ENCODE measurements at places on chromosomes 2 and 18.
A peak's percentile ranks its signal among the peaks of the same experiment; 100 is the strongest.

GRCh38 chr2:144467502-144468137 is 52.3 kb downstream of the ZEB2 start:
- DNase-seq: no peak

DNA sequence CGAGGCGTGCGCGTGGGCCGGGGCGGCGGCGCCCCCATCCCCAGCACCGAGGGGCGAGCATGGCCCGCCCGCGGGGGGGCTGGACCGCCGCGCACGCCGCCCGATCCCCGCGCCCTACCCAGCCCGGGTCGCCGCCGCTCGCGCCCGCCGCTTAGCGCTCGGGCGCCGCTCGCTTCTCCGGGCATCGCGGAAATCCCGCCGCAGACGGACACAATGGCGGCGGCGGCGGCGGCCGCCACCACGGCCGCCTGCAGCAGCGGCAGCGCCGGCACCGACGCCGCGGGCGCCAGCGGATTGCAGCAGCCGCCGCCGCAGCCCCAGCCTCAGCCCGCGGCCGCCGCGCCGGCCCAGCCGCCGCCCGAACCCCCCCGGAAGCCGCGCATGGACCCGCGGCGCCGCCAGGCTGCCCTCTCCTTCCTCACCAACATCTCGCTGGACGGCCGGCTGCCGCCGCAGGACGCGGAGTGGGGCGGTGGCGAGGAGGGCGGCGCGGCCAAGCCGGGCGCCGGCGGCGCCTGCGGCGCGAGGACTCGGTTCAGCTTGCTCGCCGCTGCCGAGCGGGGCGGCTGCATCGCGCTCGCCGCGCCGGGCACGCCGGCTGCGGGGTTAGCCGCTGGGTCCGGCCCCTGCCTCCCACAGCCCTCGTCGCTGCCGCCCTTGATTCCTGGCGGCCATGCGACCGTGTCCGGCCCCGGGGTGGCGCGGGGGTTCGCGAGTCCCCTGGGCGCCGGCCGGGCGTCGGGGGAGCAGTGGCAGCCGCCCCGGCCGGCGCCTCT is 453 bp downstream of the CABLES1 start:
- DNase-seq: no peak

DNA sequence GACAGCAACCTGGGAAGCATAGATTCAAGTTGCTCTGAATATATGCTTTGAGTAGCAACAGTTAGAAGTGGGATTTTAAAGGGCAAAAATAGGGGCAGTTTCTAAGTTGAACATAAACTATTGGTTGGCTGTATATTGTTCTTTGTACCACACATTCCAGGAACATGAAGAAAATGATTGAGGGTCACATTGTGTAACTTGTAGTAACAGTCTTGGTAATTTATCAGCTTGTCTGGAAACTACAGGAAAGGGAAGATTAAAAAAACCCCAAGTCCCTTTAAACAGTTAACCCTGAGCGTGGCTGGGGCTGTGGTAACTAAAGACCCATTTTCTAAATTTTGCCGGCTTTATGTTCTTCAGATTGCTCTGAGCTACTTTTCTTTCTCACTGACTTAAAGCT is 7.4 kb downstream of the PLEKHB2 start:
- DNase-seq: no peak

- DNase-seq: no peak
These were observed 7.4 kb upstream of the MOB1A start for GRCh38 chr2:74186038-74186437.

DNA sequence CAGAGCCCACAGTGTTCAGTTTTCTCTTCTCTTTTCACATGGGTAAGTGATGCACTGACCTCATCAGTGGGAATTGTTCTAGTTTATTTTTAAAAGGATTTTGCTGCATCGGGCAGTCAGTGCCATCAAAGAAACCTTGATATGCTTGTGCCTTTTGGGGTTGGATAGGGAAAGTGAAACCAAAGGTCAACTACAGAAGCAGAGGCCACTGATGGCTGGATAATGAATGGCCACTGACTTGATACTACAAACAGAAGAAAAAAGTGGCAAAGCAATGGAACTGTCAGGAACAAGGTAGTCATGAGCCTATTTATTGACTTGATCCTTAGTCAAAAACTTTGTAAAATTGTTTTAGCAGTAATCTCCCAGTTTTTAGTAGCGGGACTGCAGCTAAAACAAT is 636.3 kb upstream of the ZEB2 start:
- DNase-seq: no peak

GRCh38 chr2:176356251-176356650 is 87.0 kb downstream of the MTX2 start:
- DNase-seq: no peak

DNA sequence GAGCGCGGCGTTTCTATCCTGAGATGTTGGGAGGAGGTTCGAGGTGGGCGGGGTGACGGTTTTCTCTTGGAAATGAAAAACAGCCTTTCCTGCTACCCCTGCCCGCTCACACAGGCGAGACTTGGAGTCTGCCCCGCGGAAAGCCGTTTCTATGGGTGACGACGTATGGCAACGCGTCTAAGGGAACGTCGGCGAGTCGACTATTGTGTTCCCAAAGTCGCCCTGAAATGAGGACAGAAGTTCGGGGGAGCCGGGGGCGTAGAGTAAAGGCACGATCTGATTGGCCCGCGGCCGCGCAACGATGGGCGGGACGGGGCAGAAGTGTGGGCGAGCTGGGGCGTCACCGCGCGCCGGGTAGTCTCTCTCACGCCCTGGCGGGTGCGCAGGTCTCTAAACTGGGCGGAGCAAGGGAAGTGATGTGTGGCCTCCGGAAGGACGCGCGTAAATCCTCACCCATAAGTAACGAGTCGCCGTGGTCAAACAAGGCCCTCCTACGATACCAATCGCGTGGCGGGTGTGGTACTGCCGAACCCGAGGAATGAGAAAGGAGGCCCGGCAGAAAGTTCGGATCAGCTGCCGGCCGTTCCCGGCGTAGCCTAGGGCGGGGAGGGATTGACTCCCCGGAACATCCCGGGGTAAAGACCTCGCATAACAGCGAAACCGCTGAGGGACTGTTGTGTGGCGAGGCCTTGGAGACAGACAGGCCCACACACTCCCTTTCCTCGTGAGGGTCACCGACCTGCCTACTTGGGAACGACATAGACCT is 89.6 kb downstream of the FAM161A start:
- peak; percentile 98 for DNase-seq

DNA sequence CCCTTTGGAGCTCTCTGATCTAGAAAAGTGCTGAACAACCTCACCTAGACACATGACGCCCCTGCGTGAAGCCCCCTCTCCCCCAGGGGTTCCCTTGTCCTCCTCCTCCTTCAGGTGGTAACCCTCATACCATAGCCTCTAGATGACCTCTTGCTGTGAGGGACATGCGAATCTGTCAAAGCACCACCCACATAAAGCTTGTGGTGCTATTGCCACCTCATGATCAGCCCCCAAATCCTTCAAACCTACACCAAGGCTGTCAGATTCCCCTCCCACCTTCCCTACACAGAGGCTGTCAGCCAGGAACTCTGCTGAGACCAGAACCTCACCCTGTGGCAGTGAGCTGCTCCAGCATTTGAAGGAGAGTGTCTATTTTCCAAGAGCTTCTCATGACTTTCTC is 43.1 kb upstream of the TEX51 start:
- DNase-seq: no peak

DNA sequence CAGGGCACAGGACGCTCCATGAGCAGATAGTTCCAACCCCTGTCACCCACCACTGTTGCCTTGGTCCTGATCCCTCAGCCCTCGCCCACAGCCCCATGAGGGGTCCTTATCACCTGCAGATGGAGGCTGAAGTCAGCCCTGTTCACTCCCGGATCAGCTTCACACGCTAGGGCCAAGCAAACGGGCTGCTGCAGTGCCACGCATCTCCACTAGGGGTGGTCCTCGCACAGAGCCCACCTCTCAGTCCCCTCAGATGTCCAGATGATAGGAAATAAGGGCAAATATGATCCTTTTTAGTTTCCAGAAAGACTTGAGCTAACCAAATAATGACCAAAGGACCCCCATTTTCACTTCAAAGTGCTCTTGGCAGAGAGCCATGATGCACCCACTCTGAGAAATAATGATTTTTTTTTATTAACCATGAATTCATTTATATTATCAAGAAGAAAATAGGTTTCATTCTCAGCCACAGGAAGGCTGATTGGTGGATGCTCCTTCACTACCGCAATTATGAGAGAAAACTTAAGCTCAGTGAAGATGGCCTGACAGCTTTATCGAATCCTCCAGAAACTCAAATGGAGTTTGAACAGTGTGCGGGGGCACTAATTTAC is 71.9 kb upstream of the KLHL29 start:
- DNase-seq: no peak

DNA sequence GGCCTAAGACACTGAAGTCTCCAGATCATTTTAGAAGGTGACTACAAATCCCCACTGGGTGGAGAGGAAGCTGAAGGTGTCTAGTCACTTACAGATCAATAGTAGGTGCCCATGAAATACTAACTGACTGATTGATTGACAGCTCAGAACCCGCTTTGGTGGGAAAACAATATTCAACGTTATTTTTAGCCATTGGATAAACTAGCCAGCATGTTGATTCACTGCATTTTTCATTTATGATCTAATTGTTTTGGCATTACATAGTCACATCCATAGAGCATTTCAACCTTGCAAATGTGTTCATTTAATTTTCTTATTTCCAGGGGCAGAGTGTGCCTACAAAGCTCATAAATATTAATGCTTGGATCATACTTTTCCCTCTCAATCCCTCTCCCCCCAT is 162.3 kb downstream of the MREG start:
- DNase-seq: no peak

DNA sequence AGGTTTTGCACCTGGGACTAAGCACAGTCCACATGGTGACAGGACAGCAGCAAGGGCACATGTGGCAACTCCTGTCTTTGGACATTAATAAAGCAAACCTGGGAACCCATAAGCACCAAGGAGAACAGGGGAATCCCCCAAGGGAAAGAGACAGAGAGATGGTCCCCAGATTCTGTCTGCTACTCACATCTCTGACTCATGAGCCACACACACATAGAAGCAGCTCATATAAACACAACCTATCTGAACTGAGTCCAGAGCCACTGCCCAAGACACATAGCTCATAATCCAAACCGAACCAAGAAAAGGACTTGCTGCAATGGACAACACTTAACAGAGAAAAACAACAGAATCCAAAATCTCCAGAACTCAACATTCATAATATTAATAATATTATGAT is 82.5 kb downstream of the OSBPL1A start:
- DNase-seq: no peak

DNA sequence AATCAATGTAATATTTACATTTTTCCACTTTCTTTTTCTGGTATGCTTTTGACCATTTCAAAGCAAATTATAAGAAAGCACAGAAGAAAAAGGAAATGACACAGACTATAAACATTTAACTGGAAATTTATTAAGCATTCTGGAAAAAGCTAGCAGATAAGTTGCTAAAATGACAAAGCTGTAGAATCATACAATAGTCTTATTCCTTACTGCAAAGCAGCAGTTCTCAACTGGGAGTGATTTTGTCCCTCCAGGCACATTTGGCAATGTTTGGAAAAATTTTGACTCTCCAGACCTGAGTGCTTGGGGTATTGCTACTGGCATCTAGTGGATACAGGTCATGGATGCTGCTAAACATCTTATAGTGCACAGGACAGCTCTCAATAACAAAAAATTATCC is 75.1 kb downstream of the MBD5 start:
- DNase-seq: no peak

GRCh38 chr2:217847115-217847514 is 155.7 kb downstream of the TNS1 start:
- no peak for DNase-seq

DNA sequence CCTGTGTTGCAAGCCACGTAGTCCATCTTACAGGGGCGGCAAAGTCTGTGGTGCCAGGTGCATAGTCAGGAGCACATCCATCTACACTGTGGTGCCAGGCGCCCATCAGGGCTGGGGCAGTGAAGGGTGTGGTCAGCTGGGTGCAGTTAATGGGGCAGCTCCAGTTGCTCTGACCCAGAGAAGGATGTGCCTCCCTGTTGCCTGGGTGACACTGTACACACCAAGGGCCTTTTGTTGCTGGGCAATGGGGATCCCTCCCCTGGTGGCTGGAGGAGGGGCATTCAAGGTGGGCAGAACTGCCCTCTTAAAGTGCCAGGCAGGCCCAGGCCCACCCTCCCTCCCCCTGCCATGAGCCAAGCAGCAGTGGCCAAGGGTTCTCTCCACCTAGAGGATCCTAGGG is 28.3 kb upstream of the IMP4 start:
- DNase-seq: no peak

DNA sequence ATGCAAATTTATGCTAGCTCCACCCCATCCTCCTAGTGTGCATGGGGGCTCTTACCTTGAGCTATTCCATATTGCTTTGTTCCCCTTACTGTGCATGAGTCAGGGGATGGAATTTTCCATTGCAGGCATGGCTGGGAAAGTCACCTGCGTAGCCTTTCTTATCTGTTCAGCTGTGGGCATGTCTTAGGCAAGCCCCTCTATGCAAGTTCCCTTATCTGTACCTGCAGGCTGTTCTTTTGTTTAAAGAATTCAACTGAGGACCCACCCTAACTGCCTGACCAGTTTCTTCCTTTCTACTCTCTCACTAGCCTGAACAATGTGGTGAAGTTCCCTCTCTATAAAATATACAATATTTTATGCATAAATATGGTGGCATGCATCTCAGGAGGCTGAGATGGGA is 54.2 kb upstream of the CDCA7 start:
- no peak for DNase-seq

DNA sequence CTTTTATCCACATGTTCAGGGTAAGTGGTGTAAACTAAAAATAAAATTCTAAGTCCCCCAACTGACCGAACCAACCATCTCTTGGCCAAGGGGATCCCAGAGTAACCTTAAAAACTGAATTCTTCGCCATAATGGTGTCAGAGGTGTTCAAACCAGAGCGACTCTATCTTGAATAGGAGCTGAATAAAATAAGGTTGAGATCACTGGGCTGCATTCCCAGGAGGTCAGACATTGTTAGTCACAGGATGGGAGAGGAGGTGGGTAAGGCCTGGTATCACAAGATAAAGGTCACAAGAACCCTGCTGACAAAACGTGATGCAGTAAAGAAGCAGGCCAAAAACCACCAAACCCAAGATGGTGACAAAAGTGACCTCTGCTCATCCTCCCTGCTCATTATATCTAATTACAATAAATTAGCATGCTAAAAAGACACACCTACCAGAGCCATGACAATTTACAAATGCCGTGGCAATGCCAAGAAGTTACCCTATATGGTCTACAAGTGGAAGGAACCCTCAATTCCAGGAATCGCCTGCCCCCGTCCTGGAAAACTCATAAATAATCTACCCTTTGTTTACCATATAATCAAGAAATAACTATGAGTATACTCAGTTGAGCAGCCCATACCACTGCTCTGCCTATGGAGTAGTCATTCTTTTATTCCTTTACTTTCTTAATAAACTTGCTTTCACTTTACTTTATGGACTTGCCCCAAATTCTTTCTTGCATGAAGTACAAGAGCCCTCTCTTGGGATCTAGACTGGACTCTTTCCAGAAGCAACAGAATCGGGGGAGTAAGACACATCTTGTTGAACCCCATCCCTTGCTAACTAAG is 302.4 kb downstream of the STK39 start:
- peak; percentile 17 for DNase-seq

DNA sequence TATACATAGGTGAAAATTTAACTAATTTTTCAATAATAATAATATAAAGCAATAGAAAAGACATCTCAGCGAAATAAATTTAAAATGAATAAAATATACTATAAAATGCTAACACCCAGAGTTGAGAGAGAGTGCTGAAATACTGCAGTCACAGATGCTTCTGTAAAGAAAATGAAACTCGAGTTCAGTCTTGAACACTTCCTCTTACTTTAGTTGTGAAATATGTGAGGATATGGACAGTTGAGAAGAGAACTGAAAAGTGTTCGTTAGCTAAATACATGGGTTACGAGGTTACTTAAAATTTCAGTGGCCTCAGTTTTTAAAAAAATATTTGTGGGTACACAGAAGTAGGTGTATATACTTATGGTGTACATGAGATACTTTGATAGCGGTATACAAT is 106.8 kb downstream of the DNAH7 start:
- no peak for DNase-seq
